ENCODE measurements at places on chromosomes 5 and 9.
A peak's percentile ranks its signal among the peaks of the same experiment; 100 is the strongest.

- no peak for DNase-seq
These were observed 61.1 kb downstream of the PSD2 start for GRCh38 chr5:139856714-139857113.

- peak; percentile 48 for DNase-seq
These were observed 195.8 kb downstream of the ERCC6L2 start for GRCh38 chr9:96071076-96071814.

- DNase-seq = peak; percentile 30
These were observed 2.8 kb upstream of the CTNNAL1 start for GRCh38 chr9:109016132-109016531.

DNA sequence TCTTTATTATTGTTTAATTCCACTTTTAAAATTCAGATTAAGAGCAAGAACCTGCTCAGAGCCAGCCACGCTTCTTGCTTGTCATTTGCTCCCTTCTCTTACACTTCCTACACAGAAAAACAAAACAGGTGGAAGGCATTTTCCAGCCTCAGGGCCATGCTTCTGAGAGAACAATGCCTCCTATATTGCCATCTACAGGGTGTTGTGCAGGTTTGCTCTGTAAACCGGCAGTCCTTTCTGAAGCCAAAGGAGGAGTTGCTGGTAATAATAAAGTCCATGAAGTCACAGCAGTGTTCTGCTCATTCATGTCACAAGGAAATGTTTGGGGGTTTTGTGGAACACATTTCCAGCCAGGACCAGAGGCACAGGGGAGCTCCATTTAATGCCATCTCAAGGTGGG is 16.1 kb upstream of the PRLR start:
- DNase-seq = no peak

Measured in muscle of back (tissue), 13 donors.